Central memory CD4-positive, alpha-beta T cell (primary cell): ENCODE measurements at places on chromosomes 4 and X.

- peak; percentile 88 for DNase-seq
These were observed 309 bp upstream of the CTBP1 start for GRCh38 chr4:1249148-1249730.

- DNase-seq = no peak
These were observed 148.1 kb downstream of the PPARGC1A start for GRCh38 chr4:23741681-23742191.

GRCh38 chrX:44483965-44484606, 58.6 kb downstream of the FUNDC1 start:
- no peak for DNase-seq

DNA sequence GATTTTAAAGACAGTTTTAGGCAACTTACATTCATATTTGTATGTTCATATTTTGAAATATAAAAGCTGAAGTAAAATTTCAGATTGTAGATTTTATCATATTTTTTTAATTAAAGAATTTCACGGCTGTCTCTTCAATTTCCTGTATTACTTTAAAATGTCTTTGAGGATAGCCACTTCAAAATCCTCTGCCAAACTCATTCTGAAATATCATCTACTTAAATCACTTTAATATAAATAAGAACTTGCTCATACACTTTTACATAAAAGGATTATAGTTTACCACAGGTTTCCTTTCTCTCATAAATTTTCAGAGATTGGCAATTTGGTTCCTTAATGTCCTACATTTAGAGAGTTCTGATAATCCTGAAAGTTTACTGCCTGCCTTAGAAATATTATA, 478.2 kb downstream of the ADGRL3 start:
- DNase-seq = no peak

DNA sequence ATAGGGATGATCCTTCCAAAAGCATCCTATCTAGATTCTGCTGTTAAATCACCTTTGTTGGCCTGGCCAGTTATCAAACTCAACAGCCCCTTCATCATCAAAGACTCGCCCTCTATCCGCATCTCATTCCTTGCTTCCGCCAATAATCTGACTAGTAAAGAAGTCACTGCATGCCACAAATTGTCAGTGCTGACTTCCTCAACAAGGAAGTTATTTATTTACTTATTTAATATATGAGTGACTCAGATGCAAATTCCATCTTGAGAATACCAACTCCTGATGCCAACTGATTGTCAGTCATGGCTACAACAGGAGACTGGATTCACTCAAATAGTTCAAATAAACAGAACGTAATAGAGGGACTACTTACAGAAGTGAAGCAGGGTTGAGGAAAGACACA, 283.8 kb downstream of the TRIML1 start:
- DNase-seq = no peak

DNA sequence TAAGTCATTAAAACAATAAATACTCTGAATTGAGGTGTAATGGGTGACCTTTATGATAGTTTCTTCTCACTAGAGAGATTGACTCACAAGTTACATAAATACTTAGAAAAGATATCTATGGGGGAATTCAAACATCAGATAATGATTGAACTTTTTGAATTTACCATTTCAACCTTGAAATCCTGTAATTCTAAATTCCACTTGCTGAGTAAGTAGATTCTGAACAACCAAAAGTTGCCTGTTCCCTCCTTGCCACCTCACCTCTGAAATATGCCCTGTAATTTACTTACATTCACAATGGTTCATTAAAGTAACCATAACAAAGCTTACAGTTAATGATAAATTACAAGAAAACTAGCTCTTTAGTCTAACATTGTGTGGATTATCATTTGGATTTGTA, 43.3 kb upstream of the SLC39A8 start:
- no peak for DNase-seq

GRCh38 chr4:53815281-53815680, 224.0 kb upstream of the LNX1 start:
- no peak for DNase-seq

DNA sequence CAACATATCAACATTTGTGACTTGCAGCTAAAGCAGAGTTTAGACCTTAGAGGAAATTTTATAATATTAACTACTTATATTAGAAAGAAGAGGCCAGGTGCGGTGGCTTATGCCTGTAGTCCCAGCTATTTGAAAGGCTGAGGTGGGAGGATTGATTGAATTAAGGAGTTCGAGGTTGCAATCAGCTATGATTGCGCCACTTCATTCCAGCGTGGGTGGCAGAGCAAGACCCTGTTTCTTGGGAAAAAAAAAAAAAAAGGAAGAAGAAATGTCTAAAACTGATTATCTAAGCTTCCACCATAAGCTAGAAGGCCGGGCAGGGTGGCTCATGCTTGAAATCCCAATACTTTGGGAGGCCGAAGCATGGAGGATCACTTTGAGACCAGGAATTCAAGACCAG, 42.0 kb upstream of the USP9X start:
- no peak for DNase-seq

GRCh38 chr4:85842540-85842939, 367.6 kb downstream of the ARHGAP24 start:
- DNase-seq = no peak

DNA sequence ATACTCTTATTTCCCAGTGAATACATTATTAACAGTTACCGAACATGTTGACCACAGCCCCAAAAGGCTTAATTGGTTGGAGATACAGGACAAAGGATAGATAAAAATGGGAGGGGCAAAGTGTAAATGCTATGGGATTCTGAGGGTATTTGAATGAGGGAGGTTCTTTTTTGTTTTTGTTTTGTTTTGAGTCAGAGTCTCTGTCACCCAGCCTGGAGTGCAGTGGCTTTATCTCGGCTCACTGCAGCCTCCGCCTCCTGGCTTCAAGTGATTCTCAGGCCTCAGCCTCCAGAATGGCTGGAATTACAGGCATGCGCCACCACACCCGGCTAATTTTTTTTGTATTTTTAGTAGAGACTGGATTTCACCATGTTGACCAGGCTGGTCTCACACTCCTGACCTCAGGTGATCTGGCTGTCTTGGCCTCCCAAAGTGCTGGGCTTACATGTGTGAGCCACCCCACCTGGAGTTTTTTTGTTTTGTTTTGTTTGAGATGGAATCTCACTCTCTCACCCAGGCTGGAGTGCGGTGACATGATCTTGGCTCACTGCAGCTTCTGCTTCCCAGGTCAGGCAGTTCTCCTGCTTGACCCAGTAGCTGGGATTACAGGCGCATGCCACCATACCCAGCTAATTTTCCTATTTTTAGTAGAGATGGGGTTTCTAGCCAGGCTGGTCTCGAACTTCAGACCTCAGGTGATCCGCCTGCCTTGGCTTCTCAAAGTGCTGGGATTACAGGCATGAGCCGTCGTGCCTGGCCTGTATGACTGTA, 9.0 kb downstream of the UBE2K start:
- no peak for DNase-seq

- peak; percentile 13 for DNase-seq
These were observed 1.2 kb upstream of the BLTP1 start for GRCh38 chr4:122150931-122151330.

DNA sequence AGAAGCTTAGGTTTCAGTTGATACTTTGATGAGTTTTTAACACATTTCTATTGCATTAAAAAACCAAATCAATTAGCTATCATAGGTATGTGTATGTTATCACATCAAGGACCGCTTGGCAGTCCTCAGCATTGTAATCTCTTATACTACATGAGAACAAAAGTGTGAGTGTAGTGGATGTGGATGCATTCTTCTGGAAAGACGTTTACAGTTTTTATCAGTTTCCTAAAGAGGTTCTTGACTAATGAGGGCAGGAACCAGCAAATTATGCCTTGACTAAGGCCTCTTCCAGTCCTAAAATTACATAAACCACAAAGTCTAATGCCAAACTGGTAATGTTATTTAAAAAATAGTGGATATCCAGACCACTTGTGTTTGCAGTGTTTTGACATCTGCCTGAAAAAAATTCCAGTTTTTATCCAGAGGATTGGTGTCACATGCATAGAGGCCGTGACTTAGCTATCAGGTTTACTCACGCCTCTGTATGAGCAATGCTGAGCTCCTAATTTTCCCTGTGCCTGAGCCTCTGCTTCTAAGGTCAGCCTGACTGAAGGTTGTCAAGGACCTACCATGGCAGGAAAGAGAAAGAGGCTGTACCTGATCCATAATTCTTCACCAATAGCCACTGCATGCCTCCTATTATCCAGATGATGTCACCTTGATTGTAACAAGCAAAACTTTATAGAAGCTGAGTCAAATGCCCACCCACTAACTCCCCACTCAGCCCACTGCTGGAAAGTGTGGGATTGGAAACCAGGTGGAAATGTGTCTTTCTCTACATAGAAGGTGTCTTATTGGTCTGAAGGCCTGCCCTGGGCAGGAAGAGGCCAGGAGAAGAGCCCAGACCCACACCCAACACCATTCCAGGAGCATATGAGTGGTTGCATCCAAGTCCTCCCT, 68.7 kb downstream of the ENPP6 start:
- DNase-seq = no peak

GRCh38 chrX:30618160-30618765, 35.0 kb upstream of the GK start:
- DNase-seq = no peak

- no peak for DNase-seq
These were observed 594.3 kb upstream of the DIPK2B start for GRCh38 chrX:45794995-45795337.

DNA sequence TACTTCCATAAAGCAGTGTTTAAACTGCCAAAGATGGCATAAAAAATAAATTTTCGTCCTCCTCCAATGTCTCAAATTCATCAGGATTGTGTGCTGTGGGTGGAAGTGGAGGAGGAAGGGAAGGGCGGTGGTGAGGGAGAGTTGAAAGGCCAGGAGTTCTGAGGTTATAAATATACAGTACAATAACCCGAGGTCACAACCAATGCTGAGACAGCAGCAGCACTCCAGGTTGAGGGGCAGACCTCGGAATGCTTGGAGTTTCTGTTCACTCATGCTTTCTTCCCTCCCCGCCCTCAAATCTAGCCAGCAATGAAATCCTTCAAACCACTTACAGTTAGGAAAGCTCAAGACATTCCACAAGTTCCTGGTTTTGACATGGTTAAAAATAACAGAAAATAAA, 134.0 kb upstream of the SMAD1 start:
- no peak for DNase-seq

GRCh38 chr4:185889585-185889984, 77.6 kb upstream of the SORBS2 start:
- no peak for DNase-seq

DNA sequence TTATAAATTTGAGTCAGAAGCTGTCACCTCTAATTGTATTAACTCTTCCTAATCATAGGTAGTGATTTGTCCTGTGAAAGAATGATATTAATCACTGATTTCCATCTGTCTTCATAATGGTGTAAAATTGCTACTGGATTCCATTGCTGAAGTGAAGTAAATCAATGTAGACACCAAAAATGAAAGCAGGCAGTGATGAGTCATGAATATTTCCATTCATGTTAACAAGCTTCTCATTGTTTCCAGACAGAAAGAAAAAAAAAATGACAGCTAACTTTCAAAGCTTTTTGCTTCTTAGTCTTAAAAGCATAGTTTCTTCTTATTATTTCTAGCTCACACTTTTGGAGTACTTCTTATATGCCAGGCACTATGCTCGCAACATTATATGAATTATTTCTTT, 21.5 kb downstream of the FAM114A1 start:
- DNase-seq = no peak

GRCh38 chr4:141995056-141995455, 358.7 kb downstream of the IL15 start:
- no peak for DNase-seq

DNA sequence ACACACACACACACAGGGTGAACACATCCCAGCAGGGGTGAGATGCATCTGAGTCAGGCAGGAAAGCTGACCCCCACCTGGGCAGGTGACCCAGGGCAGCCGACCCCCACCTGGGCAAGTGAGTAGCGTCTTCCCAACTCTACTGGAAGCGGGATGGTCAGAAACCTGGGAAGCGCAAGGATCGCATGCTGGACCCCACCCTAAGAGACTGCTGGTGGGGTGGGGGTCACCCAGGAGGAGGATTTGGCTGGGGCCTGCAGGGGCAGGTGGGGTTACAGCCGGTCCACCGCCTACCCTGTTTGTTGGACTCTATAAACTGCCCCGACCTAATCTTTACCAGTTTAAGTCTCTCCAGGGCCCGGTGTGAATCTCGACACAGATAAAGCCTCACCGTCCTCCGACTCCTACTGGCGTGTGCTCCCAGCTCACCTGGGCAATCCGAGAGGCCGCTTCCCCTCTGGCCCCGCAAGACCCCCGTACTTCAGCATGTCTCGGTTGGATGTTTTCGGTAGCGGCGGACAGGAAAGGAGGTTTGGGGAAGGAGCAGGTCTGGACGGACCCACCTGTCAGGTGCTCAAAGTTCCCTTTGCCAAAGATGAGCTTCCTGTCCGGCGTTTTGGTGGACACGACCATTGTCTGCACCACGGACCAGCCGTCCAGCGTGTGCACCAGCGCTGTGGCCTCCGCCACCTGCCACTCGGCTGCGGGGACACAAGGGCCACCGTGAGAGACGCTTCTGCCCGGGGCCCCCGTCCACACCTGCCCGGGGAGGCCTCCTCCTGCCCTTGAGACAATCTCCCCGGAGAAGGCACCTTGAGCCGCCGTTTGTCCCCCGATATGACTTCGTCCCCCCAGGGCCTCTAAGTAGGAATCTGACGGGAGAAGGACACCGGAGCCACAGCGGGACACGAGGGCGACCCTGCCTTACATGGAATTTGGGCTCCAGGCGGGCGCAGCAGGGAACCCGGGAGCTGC, 2.0 kb downstream of the GTPBP6 start:
- DNase-seq = no peak

- no peak for DNase-seq
These were observed 32.7 kb upstream of the AMBN start for GRCh38 chr4:70559211-70559830.

DNA sequence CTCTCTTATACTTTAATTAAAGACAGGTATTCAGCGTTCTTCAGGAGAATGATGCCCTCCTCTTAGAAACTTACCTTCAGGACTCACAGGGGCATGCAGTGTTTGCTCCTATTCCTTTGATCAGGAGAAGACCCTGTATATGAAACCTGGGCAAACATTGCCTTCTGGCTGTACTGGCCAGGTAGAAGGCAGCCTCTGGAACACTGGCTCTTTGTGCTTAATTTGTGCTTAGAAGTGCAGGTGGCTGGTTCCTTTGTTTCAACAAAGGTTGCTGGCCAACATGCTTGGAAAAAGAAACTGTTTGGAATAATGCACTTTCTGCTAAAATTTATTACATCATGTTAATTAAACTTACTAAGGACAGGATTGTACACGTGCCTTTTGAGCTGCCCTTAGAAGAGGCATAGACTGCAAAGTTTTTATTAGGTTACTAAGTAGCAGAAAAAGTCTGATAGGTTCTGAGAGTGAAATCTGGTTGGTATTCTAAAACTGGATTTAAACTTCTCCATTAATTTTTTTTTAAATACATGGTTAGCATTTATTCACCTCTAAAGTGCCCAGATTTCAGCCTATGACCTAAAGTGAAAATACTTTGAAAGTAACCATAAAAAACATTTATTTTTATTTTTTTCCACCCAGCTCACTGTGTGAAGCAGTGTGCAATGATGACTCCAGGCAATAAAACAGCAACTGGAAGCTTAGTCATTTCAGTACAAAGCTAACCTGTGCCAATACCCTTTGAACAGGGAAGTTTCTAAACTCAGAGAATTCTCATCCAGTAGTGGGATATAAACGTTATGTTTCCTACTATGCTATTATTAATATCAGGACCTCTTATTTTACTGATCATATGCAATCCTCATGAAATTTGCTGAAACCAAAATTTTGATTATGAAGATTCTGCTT, 11.3 kb downstream of the RASSF6 start:
- DNase-seq = no peak
